CMK (cell line): ENCODE measurements at places on chromosomes 2 and 18.

DNA sequence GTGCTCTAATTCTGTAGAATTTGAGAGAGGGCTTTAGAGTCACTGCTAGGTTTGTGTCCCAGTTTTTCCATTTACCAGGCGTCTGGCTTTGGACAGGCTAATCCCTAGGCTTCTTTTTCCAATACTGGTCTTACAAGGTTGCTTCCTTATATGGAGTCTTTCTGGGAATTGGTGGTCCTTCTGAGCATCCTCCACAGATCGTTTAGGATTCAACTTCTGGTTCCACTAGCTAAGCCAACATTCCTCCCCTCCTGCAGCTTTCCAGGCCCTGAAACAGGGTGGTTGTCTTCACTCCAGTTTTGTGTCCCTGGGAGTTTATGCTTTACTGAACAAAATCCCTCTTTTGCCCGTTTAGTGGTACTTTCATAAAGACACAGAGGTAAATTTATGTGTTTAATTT lies 170.6 kb downstream of the CERS6 start:
- no peak for DNase-seq

DNA sequence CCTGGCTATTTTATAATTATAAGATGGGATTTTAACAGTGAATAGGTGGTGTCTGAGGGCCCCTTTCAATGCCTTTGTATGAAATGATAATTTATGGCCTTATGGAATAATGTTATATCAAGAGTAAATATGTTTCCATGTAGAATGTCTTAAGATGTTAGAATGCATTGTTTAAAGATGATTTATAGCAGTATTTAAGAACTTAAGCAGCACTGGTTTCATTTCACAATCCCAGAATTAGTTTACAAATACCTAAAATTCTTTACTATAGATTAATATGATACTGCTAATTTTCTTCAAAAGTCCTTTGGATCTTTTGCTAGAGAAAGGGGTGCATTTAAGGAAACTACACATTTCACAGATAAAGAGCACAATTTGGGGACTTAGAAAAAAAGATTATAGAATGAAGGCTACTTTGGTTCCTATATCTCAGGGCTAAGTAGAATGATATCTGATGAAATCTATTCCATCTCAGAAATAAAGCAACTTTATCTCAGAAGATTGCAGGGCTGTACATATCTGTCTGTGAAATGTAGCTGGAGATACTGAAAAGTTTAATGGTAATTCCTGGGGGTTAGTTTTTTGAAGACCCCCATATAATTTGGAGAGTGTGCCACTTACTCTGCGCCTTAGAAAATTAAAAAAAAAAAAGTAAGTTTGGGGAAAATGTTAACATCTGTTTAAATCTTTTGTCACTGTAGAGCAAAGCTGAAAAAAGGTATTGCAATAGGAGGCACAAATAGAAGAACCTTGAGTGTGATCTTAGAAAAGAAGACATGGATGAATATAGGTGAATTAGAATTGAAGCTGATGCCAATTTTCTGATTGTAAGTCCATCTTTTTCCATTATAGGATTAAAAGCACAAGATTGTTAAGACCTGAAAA lies 123.4 kb downstream of the GULP1 start:
- DNase-seq: no peak

- peak; percentile 20 for DNase-seq
Measured at GRCh38 chr2:121356058-121356640, 71.1 kb upstream of the TFCP2L1 start.

GRCh38 chr18:63378919-63379638 lies 12.1 kb upstream of the KDSR start:
- no peak for DNase-seq

- no peak for DNase-seq
Measured at GRCh38 chr18:70044632-70045031, 97.0 kb upstream of the CD226 start.

- no peak for DNase-seq
Measured at GRCh38 chr18:74264303-74265020, 27.3 kb downstream of the CYB5A start.

- no peak for DNase-seq
Measured at GRCh38 chr18:78511666-78512601, 467.7 kb upstream of the SALL3 start.
